ENCODE measurements at places on chromosomes 13 and 19.
A peak's percentile ranks its signal among the peaks of the same experiment; 100 is the strongest.

DNA sequence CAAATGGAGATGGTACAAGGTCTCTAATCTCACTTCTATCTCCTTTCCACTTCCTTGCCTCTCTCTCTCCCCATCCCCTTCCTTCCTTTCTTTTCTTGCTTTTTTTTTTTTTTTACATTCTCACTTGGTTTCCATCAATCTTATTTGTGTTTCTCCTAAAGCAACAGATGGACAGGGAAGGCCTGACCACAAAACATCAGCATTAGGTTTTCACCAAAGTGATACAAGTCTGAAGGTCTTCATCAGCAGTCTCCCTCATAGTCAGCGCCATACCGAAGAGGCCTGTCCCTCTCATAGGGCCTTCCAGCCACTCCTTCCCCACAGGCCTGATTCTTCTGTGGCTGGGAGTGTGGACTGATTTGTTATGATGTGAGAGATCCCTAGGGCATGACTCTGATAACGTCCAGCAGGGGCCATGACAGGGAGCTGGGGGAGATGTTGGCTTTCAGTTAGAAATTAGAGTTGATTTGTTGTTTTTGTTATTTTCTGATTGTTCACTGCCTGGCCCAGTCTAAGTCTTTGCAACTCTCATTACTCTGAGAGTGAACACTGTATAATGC is 158.7 kb downstream of the SLC7A1 start:
- DNase-seq: no peak

- DNase-seq: no peak
Measured at GRCh38 chr19:22619932-22620331, 14.2 kb upstream of the ZNF492 start.

DNA sequence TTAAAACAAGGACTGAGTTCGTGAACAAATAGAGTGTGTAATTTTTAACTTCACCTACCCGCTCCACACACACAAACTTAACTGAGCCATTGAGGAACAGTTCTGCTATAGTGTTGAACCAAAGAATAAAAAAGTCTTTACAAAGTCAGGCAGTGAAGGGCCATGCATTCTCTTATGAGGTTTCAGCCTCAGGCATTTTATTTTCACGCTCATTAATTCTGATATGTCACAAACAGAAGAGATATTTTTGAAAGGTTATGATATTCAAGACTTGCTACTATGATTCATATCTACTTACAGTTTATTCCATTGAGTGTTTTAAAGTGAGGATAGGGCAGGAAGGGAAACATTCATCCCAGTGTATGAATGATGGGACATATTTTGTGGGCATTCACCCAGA is 282.2 kb downstream of the SLITRK5 start:
- no peak for DNase-seq

DNA sequence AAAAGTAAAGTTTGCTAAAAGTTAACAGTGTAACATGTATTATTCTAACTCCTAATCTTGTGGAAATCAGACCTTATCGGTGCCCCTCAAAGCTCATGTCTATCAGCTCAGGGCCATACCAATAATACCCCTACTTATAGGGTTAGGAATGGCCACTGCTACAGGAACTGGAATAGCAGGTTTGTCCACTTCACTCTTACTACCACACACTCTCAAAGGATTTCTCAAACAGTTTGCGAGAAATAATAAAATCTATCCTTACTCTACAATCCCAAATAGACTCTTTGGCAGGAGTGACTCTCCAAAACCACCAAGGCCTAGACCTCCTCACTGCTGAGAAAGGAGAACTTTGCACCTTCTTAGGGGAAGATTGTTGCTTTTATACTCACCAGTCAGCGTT is 1677.7 kb downstream of the OLFM4 start:
- DNase-seq: no peak

DNA sequence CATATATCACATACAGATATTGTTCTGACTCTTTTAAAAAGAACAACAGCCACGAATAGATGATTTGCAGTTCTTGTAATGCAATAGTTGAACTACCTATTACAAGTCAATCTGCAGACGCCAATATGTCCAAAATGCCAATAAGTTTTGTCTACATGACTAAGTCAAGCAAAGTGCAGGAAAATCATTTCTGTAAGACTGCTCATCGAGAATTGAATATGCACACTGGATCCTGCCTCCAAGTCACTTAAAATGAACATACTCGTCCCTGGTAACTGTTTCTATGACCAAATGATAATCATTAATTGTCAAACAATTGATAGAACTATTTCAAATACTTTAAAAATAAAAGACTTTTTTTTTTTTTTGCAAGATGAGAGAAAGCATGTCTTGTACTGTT is 375.6 kb downstream of the ITGBL1 start:
- DNase-seq: no peak

GRCh38 chr19:10776900-10777650 is 58.9 kb downstream of the TMED1 start:
- no peak for DNase-seq

DNA sequence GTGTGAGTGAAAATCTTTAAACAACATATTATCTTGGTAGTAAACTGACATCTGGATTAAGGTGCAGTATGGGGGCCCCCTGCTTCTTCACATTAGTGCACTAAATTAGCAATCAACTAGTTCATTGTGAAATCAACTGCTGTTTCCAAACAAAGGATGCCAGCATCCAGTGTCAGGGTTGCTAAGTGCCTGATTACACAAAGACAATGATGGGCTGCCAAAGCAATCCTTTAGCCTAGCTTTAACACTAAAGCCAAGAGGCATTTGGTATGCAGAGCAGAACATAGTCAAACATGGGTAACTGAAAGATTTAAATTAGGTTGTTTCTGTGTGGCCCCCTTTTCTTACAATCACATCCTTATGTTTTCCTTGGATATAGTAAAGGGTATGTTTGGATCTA is 543.1 kb upstream of the SLITRK5 start:
- DNase-seq: no peak

DNA sequence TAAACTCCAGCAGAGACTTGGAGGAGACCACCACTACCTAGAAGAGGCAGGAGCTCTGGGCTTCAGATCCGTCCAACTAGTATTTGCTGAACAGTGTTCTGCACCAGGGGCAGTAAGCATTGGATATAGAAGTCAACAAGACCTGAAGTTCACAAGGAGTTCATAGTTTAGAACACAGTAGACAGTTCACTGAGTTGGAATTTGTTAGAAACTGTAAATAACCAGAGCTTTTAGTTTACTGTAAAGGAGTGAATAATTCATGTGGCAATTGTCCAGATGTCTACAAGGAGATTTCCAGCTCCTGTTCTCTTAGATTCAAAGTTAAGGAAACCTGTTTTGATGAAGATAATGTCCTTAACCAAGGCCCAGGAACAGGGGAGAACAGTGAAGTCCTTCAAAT is 128.9 kb downstream of the COG6 start:
- no peak for DNase-seq

- no peak for DNase-seq
Measured at GRCh38 chr13:97082461-97083207, 88.4 kb upstream of the OXGR1 start.

DNA sequence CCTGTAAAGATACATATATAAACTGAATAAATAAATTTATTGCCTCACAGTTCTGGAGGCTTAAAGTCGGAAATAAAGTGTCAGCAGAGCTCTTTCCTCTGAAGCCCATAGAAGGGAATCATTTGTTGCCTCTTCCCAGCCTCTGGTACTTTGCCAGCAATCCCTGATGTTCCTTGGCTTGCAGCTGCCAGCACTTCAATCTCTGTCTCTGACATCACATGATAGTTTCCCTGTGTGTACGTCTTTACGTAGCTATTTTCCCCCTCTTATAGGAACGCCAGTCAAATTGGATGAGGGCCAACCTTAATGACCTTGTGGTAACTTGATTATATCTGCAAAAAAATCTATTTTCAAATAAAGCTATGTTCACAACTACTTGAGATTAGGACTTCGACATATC is 250.9 kb downstream of the LIG4 start:
- DNase-seq: no peak

- no peak for DNase-seq
Measured at GRCh38 chr13:28468023-28468915, 26.7 kb downstream of the FLT1 start.

- no peak for DNase-seq
Measured at GRCh38 chr19:45113628-45114027, 20.6 kb downstream of the PPP1R37 start.

DNA sequence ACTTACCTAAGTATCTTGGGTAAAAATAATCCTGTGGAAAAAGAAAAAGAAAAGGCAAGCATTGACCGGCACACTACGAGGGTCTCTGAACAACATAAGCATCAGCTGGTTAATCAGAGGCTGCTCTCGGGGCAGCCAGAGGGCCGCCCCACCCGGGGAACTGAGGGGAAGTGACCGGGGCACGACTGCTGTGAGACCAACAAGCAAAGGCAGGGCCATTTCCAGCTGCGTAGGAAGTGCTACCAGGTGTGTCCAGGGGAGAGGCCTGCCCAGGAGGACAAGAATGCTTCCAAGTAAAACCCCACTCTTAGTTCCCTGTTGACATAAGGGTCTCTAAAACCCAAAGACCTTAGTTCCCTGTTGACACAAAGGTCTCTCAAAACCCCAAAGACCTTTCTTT is 15.9 kb downstream of the GAS6 start:
- DNase-seq: no peak

DNA sequence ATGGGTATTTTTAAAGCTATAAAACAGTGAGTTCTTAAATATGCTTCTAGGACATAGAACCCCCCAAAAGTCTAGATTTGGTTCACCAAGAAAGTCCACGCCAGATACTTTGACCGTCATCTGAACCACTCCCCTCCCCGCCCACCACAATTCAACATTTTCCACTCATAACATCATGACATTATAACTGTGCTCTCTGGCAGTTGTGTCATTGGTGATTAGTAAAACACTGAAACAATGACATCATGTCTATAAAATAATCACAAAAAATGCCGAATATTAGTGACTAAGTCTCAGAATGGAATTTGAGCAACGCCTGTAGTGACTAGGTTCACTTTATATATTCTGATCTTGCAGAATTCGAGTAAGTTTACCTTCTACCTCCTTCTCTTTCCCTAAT is 732.3 kb downstream of the FGF9 start:
- no peak for DNase-seq

DNA sequence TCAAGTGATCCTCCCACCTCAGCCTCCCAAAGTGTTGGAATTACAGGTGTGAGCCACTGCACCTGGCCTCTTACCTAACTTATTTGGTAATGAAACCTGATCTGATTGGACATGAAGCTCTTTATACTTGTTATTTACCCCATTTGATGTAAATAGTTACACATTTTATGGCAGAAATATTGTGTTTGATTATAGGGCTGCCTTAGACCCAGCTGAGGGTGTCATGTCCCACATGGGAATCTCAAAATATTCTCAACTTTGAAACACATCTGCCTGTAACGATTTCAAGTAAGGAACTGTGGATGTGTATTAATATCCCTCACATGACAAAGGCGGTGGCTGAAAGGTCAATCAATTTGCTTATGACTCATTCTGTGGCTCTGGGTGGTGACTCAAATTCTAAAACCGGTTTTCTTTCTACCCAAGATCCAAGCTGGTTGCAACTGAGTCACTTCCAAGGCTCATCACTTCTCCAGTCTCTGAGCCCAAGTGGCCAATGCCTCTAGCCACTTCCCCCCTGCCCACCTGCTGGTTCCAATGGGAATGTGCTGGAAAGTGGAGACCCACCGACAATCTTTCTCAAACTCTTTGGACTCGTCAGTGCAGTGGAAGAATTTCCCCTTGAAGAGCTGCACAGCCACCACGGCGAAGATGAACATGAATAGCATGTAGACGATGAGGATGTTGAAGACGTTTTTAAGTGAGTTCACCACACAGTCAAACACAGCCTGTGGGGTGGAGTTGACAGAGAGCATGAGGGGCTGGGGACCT is 110.9 kb downstream of the IER2 start:
- DNase-seq: peak; percentile 29

DNA sequence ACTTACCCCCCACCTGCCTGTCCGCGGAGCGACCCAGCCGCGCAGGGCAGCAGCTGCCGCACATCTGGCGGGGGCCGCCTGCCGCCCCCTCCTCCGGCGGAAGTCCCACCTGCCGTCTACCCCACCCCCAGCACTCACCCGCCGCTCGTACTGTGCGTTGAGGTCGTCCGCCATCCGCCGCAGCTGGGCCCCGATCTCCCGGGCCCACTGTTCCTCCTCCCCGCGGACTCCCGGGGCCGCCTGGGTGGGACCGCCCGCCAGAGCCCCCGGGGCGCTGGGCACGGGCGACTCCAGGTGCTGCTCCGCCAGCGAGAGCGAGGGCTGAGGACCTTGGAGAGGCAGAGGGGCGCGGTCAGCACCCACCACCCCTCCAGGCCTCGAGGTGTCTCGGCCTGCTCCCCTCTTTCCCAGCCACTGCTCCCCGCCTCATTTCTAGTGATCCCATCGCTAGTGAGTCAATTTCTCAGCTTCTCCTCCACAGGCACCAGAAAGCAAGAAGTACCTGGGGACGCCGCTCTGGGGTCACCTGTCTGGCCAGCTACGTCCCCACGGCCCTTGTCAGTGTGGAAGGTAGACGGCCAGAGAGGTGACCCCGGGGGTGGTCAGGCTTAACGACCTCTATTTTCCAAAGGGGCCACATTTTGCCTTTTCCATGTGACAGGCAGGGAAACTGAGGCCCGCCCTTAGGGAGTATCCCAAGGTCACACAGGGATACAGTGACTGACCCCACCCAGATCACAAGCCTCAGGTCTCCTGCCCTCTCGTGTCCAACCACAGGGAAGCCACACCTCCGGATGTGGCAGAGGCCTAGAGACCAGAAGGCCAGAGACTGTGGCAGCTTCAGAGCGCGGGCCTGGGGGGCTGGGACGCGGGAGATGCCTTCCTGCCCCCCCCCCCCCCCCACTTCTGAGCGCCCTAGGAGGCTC is 4.3 kb downstream of the BBC3 start:
- DNase-seq: no peak

DNA sequence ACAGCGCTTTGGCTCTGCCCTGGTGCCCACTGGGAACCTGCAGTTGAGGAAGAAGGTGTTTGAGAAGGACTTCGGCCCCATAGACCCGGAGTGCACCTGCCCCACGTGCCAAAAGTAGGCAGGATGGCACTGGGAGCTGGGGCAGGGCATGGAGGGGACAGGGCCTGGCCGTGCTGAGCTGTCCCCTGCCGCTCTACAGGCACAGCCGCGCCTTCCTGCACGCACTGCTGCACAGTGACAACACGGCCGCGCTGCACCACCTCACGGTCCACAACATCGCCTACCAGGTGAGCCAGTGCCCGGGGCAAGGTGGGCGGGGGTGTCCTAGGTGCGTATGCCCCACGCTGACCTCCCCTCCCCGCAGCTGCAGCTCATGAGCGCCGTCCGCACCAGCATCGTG is 5.1 kb upstream of the DNM2 start:
- DNase-seq: no peak

DNA sequence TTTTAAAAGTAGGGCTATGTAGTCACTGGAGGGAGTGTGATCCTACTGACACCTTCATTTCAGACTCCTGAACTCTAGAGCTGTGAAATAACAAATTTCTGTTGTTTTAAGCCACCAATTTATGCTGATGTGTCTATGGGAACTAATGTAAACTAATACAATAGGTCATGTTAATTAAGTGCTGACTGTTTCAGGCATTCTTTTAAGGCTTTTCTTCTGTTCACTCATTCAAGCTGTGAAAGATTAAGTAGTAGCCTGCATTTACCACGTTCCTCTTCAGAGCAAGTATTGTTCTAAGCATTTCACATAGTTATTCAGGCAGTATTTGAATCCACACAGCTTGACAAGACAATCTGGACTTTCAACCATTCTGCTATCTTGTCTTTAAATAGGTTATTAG is 1135.0 kb downstream of the SLITRK1 start:
- no peak for DNase-seq

Measured in fibroblast of skin of left quadriceps (primary cell).